ENCODE measurements at places on chromosomes 13 and 19.

DNA sequence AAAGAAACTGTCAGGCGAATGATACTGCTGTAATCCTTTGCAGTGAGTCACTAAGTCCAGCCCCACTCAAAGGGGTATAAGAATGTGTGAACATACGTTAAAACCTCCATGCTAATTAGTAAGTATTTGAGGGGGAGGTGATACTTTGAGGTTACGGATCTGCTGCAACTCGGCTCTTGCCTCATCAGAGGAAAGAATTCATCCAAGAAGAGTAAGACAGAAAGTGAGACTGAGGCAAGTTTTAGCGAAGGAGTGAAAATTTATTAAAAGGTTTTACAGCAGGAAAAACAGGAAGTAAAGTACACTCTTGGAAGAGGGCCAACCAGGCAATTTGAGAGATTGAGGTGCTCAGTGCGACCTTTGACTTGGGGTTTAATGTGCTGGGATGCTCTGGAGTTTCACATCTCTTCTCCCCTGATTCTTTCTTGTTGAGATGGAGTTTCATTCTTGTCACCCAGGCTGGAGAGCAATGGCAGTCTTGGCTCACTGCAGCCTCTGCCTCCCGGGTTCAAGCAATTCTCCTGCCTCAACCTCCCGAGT is 9.8 kb downstream of the CLEC4M start:
- DNase-seq = no peak

DNA sequence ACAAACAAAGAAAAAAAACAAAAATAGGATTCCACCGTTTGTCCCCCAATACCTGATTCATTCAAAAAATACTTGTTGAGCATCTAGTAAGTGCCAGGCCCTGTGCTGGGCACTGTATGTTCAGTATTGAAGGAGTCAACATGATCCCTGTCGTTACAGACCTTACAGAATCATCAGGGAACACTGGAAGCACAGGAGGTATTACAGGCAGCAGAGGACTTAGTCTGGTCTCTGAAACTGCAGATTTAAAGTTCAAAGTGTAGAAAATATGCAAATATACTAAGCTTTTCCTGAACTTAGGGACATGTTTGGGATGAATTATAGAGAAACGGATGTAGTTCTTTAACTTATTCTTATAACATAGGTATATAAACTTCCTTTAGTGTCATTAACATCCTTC is 160.7 kb upstream of the RFC3 start:
- DNase-seq = no peak

GRCh38 chr13:75612354-75612753 is 23.8 kb upstream of the LMO7 start:
- DNase-seq = no peak

DNA sequence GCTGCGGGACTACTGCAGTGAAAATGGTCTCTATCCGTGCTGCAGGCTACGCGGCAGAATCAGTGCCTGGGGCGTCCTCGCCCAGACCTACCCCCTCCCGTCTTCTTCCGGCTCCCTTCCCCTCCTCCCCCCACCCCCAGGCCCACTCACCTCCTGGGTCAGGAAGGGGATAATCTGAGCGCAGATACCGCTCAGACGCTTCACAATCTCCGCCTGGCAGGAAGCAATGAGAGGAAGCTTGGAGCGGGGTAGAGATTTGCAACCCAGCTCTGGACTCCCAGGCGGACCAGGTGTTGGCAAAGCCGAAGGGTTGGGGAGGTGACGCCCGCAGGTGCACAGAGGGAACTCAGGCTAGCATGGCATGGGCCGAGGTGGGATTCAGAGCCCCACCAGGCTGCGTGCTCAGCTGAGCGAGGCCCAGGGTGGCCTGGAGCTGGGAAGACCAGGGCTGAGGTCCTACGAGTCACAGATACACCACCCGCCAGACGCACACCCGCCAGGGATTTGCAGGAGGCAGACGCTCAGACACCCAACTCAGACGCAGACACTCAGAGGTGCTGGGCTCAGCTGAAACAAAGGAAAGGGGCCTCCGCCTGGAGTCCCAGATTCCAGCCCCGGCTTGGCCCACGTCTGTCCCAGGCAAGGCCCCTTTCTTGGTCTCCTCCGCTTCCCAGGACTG is 4.1 kb downstream of the TLE2 start:
- no peak for DNase-seq

DNA sequence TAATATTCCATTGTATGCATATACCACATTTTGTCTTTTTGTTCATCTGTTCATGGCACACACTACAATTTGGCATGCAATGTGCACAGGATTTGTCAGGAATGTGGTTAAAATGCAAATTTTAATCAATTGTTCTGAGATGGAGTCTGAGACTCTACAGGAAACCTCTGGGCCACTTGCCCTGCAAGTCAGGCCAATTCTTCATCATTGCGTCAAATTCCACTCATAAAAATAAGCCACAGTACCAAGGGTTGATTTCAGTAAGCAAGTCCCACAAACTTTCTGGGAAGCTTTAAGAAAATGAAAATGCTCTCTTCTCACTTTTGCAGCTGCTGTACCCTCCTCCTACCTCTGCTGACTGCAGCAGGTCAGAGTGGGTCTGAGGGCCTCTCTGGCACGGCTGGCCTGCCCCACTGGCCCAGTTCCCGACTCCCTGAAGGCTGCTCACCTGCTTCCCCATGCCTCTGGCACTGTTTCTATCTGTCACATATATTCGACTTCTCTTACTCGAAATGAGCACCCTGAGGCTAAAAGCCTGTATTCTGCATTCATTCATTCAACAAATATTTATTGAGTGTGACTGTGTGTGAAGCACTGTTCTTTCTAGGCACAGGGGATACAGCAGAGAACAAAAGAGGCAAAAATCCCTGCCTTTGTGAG is 83.8 kb upstream of the WASF3 start:
- DNase-seq = no peak

- peak; percentile 57 for DNase-seq
These were observed 16.8 kb downstream of the CEBPG start for GRCh38 chr19:33390101-33390907.

GRCh38 chr19:18414504-18415177 is 4.6 kb upstream of the SSBP4 start:
- no peak for DNase-seq

GRCh38 chr13:43061496-43062280 is 38.3 kb downstream of the DNAJC15 start:
- no peak for DNase-seq

- peak; percentile 57 for DNase-seq
These were observed 4.3 kb downstream of the DOT1L start for GRCh38 chr19:2167896-2168618.

DNA sequence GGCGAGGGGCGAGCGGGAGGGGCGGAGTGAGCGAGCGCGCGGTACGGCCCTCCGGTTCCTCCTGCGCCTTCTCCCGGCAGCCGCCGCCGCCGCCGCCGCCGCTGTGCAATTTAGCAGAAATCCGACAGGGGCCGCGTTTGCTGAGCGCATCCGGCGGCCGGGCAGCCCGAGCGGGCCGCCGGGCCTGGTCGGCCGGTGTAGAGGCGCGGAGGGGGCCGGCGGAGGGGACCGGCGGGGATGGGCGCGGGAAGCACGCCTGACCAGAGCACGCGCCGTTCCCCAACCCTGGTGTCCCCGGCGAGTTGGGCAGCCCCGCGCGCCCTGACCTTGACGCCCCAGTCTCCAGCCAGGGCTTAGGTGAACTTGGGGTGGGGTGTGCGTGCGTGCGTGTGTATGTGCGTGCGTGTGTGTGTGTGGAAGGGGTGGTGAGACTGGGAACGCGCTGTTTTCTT is 144.5 kb upstream of the ZNF536 start:
- peak; percentile 46 for DNase-seq

GRCh38 chr19:32067685-32068084 is 277.7 kb upstream of the ZNF507 start:
- DNase-seq = no peak
